ENCODE measurements at places on chromosomes 2 and 18.

DNA sequence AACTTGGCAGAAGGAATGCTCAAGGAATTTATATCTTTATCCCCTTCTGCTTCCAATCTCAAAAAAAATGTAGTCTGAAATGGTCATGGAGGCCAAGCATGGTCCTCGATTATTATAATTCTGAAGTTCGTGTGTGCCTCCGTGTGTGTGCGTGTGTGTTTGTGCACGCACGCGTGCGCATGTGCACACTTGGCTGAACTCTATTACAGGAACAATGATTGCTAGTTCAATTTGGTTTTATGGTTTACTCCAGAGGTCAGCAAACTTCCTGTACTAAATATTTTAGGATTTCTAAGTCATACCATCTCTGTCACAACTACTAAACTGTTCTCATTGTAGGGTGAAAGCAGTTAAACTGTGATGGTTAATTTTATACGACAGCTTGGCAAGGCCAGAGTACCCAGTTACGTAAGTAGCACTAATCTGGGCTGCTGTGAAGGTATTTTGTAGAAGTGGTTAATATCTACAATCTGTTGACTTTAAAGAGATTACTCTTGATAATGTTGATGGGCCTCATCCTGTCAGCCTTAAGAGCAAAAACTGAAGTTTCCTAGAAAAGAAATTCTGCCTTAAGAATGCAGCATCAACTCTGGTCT lies 5.8 kb upstream of the MARCHF7 start:
- no peak for DNase-seq

DNA sequence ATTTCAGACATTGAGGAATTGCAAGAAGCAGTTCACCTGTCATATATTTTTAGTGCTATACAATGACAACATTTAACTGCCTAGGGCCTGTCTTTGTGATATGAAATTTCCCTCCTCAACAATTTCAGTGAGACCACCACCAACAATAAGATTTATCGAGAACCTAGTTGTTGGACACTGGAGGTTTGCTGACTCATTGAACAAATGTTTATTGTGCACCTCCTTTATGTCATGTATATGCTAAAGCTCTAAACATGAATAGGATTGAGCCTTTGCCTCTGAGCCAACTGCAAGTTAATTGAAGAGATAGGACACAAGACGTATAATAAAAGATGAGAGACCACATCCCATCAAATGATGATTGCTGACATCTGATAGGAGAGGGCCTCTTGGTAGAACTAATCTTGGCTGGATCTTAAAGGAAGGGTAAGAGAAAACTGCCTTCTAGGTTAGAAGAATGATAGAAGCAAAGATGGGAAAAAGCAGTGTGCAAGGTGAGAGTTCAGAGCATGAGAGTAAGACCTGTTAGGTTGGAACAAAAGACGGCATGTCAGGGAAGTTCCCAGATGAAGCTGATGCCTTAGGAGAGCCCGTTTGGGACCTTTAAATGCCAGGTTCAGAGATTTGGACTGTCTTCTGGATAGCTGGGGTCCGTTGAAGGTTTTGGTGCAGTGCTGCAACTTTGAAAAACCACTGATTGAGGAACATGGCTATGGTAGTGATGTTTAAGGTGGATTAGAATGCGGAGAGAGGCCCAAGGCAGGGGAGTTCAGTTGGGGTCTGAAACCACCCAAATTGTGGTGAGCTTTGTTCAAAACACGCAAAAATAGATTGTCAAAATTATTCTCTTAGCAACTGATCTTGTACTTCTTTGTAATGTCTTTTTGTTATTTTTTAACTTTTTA lies 133.0 kb upstream of the EML6 start:
- no peak for DNase-seq

DNA sequence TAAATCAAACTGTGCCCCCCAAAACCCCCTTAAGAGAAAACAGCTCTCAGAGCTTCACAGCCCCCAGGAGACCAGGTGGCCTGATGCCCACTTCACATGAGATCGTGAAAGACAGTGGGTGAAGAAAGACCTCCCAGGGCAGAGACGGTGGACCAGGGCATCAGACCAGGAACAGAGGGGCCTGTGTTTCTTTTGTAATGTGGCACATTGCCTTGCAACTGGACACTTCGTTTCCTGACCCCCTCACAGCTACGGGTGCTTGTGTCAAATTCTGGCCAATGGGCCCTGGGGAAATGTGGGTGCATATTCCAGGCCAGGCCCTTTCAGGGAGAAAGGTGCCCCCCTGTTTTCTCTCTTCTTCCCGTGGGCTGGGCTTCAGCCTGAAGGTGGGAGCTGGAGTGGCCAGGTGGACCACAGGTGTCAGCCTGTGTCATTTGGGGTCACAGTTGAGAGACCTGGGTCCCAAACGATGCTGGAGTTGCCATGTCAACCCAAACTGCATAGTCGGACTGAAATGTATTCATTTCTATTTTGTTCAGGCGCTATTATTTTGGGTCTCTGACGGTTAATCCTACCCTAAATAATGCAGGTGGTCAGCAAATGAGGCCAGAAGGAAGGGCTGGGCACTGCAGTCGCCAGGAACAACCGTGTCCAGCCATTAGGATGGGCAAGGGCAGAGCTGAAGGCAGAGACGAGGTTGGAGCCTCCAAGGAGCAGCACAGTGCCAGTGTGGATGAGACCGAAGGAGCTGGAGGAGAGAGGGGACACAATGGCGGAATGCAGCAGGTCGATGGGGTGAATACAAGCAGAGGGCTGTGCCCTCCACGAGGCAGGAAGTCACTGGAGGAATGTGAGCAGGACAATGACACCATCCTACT lies 338.2 kb downstream of the EIPR1 start:
- DNase-seq = no peak

DNA sequence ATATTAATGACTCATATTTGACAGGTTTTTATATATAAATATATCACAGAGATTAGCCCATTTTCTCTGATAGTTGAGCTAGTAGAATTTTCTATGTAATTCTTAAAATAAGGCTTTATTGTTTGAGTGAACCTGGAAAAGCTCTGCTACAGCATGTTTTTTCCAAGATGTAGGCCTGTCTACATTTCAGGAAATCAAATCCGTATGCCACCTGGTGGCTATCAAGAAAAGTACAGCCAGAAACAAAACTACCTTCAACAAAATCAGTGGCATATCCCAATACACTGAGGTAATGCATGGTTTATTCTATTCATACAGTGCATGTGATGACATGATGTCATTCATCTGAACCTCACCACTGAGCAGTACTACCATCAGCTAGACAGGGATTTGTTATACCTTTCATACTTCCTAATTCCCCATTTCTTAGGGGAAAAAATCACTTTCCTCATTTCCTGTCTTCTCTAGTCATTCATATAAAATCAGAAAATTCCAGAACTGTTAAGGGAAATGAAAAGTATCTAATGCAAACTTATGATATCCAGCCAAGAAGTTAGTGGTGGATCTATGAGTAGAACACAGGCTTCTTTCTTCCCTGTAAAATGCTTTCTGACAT lies 310.4 kb upstream of the SYT4 start:
- DNase-seq = no peak

- no peak for DNase-seq
These were observed 56.0 kb downstream of the BOD1L2 start for GRCh38 chr18:57202881-57203280.

GRCh38 chr2:131042148-131042775 lies 51.0 kb downstream of the FAM168B start:
- DNase-seq = no peak

DNA sequence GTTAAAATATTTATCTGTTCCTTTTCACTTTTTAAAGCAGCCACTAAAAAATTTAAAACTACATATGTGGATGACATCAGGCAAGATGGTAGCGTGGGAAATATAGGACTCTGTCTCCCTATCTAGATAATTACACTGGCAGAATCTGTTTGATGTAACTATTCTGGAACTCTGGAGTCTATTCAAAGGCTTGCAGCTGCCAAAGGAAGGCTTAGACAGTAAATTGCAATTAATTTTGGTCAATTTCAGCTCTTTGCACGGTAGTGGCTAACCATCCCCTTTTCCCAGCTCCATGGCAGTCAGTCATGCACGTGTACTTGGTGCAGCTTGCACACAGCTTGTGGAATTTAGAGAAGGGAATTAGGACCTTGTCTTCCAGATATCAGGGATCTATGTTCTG lies 135.2 kb downstream of the RAB3GAP1 start:
- no peak for DNase-seq

DNA sequence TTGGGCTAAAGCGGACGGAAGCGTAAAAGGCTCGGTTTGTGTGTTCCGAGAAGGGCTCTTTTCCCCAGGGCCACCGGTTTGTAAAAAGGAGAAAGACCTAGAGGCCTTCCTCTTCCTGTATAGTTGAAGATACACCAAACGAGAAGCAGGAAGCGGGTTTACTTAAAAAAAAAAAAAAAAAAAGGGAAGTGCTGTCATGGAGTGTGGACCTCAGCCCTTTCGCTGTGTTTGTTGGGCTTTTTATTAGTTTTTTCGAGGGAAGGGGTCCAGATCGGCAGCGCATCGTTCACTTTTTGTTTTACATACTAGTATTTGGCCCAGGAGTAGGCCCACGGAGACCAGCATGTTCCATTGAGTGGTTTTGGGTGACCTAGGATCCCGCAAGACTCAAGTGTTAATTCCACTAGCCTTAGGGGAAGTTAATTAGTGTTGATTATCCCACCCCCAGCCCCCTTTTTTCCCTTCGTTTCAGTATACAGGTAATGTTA lies 676 bp downstream of the ACTR2 start:
- no peak for DNase-seq

DNA sequence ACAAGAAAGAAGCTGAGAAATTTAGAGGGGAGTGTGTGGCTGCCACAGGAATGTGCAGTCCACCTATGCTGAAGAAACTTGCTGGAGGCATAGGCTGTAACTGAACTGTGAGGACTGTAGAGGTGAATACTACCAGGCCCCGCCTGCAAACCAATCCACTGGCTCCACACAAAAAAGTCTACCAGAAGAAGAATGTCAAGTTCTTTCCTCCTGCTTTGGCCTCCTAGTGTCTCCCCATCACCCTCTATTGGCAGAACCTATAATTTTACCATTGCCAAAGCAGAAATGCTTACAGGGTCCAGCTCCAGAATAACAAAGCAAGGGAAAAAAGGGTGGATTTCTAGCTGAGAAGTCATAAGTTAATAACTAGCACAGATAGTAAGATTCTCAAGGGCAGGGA lies 5.9 kb upstream of the ATP5MC3 start:
- no peak for DNase-seq

DNA sequence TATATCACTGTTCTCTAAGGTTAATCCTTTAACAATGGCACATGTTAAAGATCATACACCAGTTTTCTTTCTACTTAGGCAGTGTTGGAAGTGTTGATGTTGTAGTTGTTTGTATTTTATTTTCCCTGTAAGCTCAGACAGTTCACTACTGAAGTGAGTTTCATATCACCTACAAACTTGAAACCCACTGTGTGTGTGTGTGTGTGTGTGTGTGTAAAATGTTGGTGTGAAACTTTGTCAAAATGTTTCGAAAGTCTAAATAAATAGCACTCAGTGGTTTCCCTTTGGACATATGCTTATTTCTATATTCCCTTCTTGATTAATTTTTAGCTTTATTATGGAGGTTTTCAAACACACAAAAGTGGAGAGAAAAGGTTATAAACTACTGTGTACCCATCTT lies 79.8 kb upstream of the CAVIN2 start:
- no peak for DNase-seq

DNA sequence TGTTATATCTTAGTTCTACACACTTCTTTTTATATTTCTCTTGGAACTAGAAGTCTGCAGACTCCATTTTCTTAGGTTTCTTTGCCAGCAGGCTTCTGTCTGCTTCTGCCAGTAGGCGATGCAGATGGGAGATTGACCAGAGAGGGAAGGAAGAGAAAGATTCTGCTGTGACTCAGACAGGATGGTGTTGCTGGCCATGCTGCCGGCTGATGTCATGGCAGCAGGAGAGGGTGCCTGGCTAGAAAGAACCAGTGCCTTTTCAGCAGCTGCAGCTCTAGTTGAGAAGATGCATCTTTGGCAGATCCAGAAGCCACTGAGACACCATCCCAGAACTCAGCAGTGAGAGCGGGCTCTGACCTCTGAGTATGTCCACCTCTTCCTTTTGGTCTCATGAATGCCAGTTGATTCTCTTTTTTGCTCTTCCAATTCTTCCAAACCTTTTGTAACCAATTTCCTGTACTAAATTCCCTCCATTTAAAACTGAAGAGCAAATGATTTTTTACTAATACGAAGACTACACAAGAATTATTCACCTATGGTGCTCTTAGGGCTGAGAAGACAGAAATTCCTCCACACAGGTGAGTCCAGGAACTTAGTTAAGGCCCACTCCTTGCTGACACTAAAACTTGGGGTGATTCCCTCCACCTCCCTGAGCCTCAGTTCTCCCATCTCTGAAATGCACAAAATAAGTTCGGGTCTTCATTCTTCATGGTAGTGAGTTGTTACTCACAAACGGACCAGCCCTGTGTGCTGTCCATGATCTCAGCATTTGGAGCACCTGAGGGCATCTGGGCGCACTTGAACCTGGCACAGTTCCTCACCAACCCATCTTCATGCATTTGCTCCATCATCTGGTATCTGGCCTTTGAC lies 200.7 kb downstream of the MYCN start:
- no peak for DNase-seq

GRCh38 chr2:159489476-159489875 lies 126.9 kb downstream of the BAZ2B start:
- no peak for DNase-seq

DNA sequence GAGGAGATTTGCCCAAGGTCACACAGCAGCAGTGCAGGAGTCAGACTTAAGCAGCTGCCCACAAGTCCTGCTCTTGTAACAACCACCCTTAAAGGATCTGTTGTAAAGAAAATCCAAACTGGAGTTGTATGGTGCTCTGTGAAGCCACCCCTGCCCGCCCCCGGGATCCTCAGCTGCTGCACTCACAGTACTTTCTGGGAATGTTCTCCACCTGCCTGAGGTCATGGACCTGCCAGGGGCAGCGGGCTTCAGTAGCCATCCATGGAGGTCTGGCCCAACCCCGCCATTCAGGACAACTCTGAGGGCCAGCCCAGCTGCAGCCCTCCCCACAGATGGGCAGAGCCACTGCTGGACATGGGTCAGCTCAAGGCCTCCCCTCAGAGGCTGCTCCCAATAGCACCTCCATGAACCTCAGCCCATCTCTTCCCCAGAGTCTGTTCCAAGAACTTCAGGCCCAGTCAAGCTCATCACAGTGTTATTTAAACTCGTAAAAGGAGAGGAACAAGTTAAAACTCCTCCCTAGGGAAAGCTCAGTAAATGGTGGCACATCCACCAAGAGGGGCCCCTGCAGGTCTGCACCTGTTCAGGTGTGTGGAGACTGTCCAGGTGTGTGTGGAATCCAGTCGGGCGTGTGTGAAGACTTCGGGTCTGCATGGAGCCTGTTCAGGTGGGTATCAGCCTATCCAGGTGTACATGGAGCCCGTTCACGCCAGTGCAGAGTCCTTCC lies 39.4 kb upstream of the GPC1 start:
- DNase-seq = no peak

- no peak for DNase-seq
These were observed 221.4 kb downstream of the CMPK2 start for GRCh38 chr2:6644261-6644660.

DNA sequence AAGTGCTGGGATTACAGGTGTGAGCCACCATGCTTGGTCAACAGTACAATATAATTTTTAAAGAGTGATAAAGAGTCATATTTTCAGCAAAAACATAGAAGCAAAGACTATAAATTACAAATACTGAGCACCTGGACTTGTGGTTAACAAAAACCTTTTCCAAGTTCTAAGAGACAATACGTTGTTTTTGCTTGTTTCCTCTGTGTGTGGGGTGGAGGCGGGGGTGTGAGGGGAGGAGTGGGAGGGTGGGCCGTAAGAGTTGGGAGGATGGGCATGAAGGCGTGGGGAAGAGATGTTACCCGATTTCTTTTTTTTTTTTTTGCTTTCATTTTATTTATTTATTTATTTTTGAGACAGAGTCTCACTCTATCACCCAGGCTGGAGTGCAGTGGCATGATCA lies 78.0 kb upstream of the WIPF1 start:
- DNase-seq = no peak

- no peak for DNase-seq
These were observed 1.2 kb downstream of the ANTXR1 start for GRCh38 chr2:69013840-69014821.
